GM12878 (cell line): ENCODE measurements at places on chromosomes 11 and 22. TPM values are rescaled to one million over a fixed set of nuclear protein-coding genes. Genes with fewer than 3 reads are reported as not detected.

- no peaks in the 10 kb centered on the region; the same call in 1 of the 2 replicates for H3K36me3 ChIP-seq
- peaks cover 67% of the 10 kb centered on the region for H3K4me1 ChIP-seq
- DNase-seq, result no peak
- H3K27me3 ChIP-seq, result no peaks in the 10 kb centered on the region
- H3K4me3 ChIP-seq, result no peak overlapping the region
Observed at GRCh38 chr11:2390725-2391151, 9.8 kb upstream of the TSSC4 start.

DNA sequence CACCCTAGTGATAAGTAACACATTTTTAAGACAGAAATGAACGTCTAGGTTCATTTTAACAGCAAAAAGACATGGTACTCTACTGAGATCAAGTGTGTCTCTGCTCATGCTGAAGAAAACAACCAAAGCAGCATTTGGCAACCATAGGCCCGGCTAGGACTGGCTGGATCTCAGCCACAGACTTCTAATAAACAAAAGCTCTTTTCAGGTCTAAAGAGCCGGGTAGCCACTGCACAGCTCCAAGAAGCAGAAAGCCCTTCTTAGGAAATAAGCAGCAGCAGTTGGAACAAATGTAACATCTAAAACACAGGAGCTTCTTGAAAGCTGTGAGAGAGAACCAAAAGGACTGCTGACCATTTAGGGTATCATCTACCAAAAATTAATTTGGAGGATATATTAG is 37.6 kb downstream of the PITPNB start:
- H3K27me3 ChIP-seq, result no peaks in the 10 kb centered on the region
- peaks cover 8% of the 10 kb centered on the region for H3K36me3 ChIP-seq
- no peak for DNase-seq
- H3K4me1 ChIP-seq, result peaks cover 25% of the 10 kb centered on the region
- no peak overlapping the region for H3K4me3 ChIP-seq

GRCh38 chr22:19941365-19942082 is at the start of the genes COMT and TXNRD2:
TSS of gene COMT (plus strand) at chr22:19941772. CDS start at chr22:19962527, 20,755 bp downstream.
TSS of gene TXNRD2 (minus strand) at chr22:19941818. CDS start at chr22:19941803, 15 bp downstream.
- H3K4me1 ChIP-seq, result peaks cover 15% of the 10 kb centered on the region; the same call in 1 of the 2 replicates
- H3K27ac ChIP-seq, result peak within 1 kb of the TSS; percentile 91
- no peaks in the 10 kb centered on the region for H3K36me3 ChIP-seq
- H3K27me3 ChIP-seq, result no peaks in the 10 kb centered on the region
- DNase-seq, result no peak

The APOBEC3A gene
- not detected in 2 replicates for total RNA-seq

DNA sequence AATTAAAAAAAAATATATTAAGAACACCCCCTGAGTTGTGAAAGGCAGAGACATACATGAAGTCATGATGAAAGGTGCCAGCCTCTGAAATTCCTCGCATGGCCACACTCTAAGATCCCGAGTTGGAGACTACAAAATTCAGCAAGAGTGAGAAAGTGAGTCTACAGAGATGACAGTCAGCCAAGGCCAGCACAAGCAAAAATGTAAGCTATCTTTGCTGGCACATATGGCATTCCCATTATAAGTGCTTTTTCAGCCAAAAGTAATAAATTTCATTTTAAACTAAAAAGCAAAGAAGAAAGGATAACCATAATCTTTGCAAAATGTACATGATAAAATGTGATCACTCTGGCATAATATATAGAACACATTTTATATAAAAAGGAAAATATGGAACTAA is 40.6 kb downstream of the FANCF start:
- H3K27ac ChIP-seq, result no peak overlapping the region
- H3K27me3 ChIP-seq, result no peaks in the 10 kb centered on the region
- H3K36me3 ChIP-seq, result no peaks in the 10 kb centered on the region
- no peaks in the 10 kb centered on the region for H3K4me1 ChIP-seq
- DNase-seq, result no peak

The RAPSN gene
- total RNA-seq, result 0.15 and 0.27 TPM in 2 replicates

DNA sequence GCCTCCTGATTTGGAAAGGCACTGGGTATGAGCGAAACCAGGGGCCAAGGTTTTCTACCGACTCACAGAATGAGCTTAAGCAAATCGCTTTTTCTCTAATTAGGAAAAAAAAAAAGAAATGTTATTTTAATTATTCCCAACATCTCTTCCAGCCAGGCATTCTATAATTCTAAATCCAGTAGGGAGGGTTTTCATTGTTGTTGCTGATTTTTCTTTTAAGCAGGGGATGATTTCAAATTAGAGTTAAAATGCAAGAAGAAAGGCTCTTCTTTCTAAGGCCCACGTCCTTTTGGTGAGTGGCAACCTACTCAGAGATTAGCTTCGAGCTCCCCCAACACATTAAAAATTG is 8.9 kb downstream of the MYH9 start:
- peaks cover 73% of the 10 kb centered on the region for H3K4me1 ChIP-seq
- H3K36me3 ChIP-seq, result peaks cover 16% of the 10 kb centered on the region; the same call in 1 of the 2 replicates
- H3K4me3 ChIP-seq, result no peak overlapping the region
- no peak for DNase-seq
- H3K27me3 ChIP-seq, result no peaks in the 10 kb centered on the region
- peak overlapping the region; percentile 29; the same call in 1 of the 2 replicates for H3K27ac ChIP-seq

- DNase-seq, result no peak
- no peak overlapping the region for H3K27ac ChIP-seq
- no peak overlapping the region for H3K4me3 ChIP-seq
- H3K4me1 ChIP-seq, result no peaks in the 10 kb centered on the region
- H3K27me3 ChIP-seq, result no peaks in the 10 kb centered on the region
- H3K36me3 ChIP-seq, result no peaks in the 10 kb centered on the region
Observed at GRCh38 chr22:30144391-30144790, 64.1 kb downstream of the HORMAD2 start.

DNA sequence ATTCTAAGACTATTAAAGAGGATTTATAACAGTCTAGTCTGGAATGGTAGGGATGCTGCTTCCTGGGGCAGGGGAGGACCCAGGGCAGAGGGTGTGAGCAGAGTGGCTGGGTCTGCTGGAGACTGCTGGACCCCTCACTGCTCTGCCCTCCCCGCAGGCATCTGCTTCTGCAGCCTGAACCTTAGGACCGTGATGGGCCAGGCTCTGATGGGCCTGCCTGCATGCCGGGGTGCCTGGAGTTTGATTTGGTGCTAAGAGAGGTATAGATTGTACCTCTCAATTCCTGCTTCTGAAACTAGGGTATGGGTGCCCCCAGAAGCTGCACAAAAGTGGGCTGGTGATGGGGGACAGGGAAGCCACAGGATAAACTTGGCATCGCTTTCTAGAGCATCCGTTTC is 54.9 kb downstream of the CD82 start:
- no peak overlapping the region for H3K27ac ChIP-seq
- H3K36me3 ChIP-seq, result peaks cover 10% of the 10 kb centered on the region
- H3K27me3 ChIP-seq, result no peaks in the 10 kb centered on the region
- DNase-seq, result no peak

GRCh38 chr22:22046370-22046769 is 63.8 kb upstream of the TOP3B start:
- DNase-seq, result no peak
- no peaks in the 10 kb centered on the region for H3K27me3 ChIP-seq
- no peaks in the 10 kb centered on the region for H3K36me3 ChIP-seq

The SUSD2 gene
- 0.11 and 0.31 TPM in 2 replicates for total RNA-seq

DNA sequence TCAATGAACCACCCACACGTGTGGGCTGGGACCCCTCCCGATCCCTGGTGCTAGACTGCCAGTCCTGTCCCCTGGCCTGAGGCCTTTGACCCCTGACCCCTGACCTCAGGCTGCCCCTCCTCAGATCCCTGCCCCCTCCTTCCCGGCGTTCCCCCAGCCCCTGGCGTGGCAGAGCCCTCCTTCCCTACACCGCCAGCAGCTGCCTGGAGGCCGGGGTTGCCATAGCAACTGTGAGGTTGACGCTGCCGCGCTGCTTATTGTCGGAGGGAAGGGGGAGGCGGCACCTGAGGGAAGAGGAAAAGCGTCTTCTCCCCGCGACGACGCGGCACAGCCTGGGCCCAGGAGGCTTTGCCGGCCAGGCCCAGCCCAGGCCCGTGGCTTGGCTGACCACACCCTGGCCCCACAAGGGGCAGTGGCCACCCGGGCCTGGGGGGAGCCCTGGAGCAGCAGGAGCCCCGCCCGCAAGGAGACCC is 32.6 kb downstream of the SHANK3 start:
- no peak overlapping the region for H3K4me3 ChIP-seq
- no peak overlapping the region for H3K27ac ChIP-seq
- no peaks in the 10 kb centered on the region for H3K36me3 ChIP-seq
- no peaks in the 10 kb centered on the region for H3K27me3 ChIP-seq

The SLC22A8 gene
- total RNA-seq, result not detected in 2 replicates

DNA sequence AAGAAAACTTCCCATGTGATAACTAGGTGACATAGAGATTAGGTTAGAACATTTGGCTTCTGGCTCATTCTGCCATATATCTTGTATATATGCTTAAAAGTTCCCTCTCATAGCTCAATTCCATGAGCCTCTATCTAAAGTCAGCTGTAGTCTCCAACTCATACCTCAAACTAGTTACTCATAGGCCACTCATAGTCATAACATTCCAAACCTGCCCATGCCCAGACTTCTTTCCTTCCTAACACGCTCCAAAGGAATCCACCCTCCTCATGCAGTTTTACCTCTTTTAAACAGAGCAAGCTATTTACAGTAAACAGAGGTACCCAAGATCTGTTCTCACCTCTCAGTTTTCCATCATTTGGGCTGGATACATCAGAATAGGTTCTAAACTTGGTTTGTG is 39.4 kb downstream of the GLYATL2 start:
- H3K27me3 ChIP-seq, result no peaks in the 10 kb centered on the region
- no peaks in the 10 kb centered on the region for H3K36me3 ChIP-seq
- H3K4me1 ChIP-seq, result no peaks in the 10 kb centered on the region

DNA sequence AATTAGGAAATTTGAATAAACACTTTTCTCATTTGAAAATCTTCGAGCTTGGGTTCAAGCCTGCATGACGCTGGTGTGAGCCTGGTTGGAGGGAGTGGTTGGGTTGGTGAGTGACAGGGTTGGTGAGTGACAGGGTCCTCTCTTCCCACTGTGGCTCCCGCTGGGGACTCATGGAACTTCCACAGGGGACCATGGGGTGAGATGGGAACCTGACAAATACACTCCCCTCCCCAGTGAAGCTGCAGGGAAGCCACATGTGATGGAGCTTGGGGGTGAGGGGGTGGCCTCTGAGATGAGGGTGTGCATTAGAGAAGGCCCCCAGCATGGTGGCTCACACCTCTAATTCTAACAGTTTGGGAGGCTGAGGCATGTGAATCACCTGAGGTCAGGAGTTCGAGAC is 66.8 kb downstream of the RTL6 start:
- no peak overlapping the region for H3K27ac ChIP-seq
- DNase-seq, result no peak
- H3K4me3 ChIP-seq, result no peak overlapping the region

- no peak overlapping the region for H3K4me3 ChIP-seq
- no peak for DNase-seq
- H3K36me3 ChIP-seq, result no peaks in the 10 kb centered on the region
- no peak overlapping the region for H3K27ac ChIP-seq
- no peaks in the 10 kb centered on the region for H3K27me3 ChIP-seq
Observed at GRCh38 chr11:45021692-45022141, 71.0 kb upstream of the TP53I11 start.

DNA sequence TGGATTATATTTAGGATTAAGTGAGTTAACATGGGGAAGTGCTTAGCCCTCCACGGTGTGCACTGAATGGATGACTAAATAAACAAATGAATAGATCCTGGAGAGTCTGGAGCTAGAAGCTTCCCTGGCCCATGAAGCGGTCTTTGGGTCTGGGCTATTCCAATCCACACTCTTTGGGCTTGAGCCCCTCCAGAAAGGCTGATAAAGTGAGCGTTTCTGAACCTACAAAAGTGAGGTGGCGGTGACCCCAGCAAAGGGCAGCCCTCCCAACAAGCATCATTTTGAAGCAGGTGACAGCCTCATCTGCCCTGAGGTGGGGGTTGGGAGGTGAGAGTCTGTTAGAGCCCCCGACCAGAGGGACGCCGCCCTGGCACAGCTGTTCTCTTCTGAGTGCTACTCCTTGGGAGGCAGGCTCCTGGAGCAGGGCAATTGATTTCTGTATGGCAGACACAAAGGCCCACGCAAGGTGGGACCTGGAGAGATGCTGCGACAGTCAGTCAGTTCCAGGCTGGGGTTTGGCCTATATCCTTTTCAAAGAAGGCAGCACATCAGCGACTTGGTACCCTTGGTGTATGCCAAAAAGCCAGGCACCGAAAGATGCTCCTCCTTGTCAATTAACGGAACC is 157.8 kb downstream of the CACNA1I start:
- no peaks in the 10 kb centered on the region for H3K4me1 ChIP-seq
- DNase-seq, result no peak
- no peak overlapping the region for H3K4me3 ChIP-seq
- H3K36me3 ChIP-seq, result no peaks in the 10 kb centered on the region
- H3K27ac ChIP-seq, result no peak overlapping the region
- H3K27me3 ChIP-seq, result peaks cover 5% of the 10 kb centered on the region; the same call in 1 of the 2 replicates
